ENCODE measurements at places on chromosomes 5 and 9.

DNA sequence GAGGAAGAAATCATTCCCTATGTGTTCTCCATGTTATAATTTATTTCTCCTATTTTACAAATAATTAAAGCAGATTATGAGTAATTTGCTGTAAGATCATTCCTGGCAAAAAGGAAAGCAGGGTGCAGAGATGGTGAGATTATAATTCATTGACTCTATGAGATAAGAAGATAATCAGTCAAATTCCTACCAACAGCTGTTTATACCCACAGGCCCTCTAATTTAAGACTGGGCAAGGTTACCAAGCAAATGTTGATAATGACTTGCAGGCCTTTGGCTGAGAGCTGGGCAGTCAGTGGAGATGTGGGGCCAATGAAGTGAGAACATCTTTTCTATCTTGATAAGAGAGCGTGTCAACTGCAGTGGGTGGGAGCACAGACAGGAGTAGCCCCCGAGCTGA lies 222.7 kb downstream of the ICE1 start:
- no peak for DNase-seq

- no peak for DNase-seq
These were observed 614.5 kb downstream of the HINT1 start for GRCh38 chr5:130550562-130550928.

- DNase-seq = no peak
These were observed 118.6 kb downstream of the BASP1 start for GRCh38 chr5:17336054-17336453.

- DNase-seq = no peak
These were observed 10.3 kb downstream of the IDNK start for GRCh38 chr9:83633255-83633654.

- no peak for DNase-seq
These were observed 73.8 kb downstream of the MRPL36 start for GRCh38 chr5:1725641-1726468.

- no peak for DNase-seq
These were observed 71.9 kb downstream of the RALGPS1 start for GRCh38 chr9:126986506-126986951.

- DNase-seq = no peak
These were observed 46.1 kb downstream of the PRUNE2 start for GRCh38 chr9:76859860-76860259.
